ENCODE measurements at places on chromosomes 3 and 15. TPM values are rescaled to one million over a fixed set of nuclear protein-coding genes. Genes with fewer than 3 reads are reported as not detected.

- no peak for DNase-seq
Observed at GRCh38 chr3:40754994-40755393, 230.2 kb downstream of the ZNF621 start.

DNA sequence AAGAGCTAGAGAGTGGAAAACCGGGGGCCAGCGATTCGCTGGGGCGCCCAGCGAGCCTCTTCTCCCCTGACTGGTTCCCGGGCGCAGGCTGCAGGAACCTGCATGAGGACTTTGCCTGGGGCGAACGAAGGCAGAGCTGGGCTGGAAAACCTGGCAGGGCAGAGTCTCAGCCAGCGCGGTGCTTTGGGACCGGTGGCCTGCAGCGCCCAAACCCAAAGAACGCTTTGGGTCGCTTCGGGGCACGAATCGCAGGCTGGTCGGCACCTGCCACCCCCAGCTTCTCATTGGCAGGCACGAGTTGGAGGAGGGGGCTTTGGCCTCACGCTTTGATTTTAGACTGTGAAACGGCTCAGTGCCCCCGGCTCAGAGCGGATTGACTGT, 3.0 kb downstream of the ONECUT1 start:
- DNase-seq = no peak

- no peak for DNase-seq
Observed at GRCh38 chr3:174376346-174376745, 482.8 kb upstream of the NAALADL2 start.

DNA sequence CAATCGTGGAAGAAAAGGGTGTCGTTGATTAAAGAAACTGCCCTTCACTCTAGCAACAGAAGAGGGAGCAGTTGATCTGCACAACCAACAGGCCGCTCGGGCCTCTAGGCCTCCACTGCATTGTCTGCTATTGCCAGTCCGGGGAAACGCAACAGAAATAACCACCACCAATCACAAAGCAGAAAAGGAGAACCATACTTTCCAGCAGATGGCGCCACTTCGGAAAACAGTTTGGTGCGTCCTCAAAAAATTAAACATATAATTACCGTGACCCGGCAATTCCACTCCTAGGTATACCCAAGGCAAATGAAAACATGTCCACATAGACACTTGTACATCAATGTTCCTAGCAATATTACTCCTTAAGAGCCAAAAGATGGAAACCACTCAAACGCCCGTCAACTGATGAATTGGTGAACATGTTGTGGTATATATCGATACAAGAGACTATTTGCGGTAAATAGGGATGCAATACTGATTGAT, 154.1 kb downstream of the TJP1 start:
- DNase-seq = peak; percentile 89

The KCNAB1 gene
- total RNA-seq = 0.96 TPM

The LIPC gene
- not detected for total RNA-seq

DNA sequence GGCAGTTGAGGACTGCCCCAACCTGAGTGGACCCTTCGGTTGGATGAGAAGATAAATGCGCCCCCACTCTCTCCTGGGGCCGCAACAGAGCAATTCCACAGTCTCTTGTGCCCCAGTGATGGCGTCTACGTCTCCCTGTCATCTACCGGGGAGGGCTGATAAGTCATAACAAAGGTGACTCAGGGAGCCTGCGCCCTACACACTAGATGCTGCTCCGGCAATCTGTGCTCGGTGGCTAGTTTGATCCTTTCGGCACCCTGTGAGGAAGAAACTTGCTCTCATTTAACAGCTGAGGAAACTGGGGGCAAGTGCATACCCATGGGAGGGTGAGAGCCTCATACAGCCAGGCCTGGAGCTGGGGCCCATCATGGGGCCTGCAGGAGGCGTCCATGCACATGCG, 14.1 kb upstream of the SEMA3F start:
- DNase-seq = no peak

DNA sequence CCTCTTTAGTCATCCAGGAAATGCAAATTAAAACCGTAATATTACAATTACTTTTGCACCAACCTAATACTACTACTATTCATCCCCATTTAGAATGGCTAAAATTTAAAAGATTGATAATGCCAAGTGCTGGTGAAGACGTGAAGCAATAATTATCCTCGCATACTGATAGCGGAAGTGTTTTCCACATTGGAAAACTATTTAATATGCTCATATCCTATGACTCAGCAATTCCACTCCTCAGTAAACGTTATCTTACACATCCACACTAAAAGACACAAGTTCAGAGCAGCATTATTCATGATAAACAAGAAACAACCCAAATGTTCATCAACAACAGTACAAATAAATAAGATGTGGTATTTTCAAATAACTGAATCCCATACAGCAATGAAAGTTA, 70.6 kb downstream of the VPS13C start:
- DNase-seq = no peak

The TMF1 gene
- 27.3 TPM for total RNA-seq

The DNAH12 gene
- total RNA-seq = 1.6 TPM

DNA sequence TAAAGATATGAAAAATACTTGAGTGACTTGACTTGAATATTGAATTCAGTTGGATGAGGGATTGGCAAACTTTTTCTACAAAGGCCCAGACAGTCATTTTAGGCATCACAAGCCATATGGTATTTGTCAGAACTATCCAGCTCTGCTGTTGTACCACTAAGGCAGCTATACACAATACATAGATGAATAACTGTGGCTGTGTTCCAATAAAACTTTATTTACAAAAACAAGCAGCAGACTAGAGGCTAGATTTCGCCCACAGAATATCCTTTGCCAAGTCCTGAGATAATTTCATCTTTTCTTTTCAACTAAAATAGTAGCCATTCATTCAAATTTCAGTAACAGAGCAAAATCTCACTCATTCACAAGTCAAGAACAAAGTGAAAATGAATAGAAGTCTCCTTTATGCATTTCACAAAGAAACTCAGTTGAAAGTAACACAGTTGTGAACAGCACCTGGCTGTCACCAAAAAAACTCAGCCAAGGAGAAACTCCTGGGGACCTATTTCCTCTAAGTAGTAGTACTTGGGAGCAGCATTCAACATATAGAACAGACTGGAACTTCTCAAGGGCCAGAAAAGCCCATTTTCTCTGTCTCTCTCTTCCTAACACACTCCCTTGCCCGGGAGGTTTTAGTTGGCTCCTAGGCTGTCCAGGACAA, 56.3 kb downstream of the OSBPL10 start:
- no peak for DNase-seq

DNA sequence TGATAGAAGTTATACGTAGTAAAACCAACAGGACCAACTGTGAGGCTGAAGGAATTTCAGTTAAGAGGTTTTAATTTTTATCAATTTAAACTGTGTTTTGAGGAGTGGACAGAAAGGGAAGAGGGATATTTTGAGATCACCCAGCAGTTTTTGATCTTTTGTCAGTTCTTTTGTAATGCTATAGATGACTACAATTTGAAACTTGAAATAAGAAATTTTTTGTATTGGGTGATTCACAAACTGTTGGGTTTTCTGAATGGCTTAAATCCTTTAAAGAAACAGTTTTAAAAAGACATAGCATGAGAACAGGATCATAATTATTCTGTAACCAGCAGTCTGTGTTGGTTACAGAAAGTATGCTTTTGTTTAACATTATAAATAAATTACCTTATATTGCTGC, 67.4 kb downstream of the TCF12 start:
- no peak for DNase-seq

The TRIM71 gene
- not detected for total RNA-seq

DNA sequence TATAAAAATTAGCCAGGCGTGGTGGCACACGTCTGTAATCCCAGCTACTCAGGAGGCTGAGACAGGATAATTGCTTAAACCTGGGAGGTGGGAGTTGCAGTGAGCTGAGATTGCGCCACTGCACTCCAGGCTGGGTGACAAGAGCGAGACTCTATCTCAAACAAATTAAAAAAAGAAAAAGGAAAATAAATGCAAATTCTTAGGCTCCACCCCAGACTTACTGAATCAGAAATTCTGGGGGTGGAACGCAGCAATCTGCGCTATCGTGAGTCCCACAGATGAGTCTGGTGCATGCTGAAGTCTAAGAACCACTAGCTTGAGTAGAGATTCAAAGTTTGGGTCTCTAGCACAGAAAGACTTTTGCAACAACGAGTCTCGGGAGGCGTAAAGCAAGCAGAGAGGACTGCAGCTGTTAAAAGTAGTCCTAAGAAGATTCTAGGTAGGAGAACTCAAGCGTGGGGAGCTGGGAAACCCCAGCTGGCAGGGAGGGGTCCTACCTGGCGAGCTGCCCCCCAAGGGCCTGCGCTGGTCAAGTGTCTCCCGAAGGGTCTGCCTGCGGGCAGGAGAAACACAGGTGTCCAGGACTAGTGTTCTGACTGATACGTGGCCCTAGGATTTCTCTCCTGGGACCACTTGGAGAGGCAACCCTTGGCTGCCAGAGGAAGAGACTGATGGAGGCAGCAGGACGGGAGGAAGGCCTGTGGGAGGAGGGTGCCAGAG, 21.9 kb downstream of the CEP19 start:
- no peak for DNase-seq

GRCh38 chr3:54917174-54917573, 10.7 kb downstream of the LRTM1 start:
- DNase-seq = peak; percentile 77

DNA sequence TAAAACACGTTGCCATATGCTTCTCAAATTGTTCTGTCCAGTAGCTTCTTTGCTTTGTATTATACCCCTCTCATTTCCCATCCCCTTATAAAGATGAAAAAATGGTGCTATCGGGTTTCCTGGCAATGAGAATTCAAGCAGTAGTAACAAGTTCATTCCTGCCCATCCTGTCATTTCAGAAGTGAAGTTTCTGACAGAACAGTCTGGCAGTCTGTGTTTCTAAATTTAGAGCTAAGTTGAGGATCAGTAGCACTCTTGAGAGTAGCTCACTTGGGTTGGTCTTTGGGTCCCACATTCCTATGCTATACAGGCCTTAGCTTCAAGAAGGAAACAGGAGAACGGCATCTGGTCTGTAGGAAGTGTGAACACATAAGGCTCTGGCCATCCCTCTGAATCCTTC, 134.6 kb downstream of the GHSR start:
- DNase-seq = no peak

GRCh38 chr3:55797084-55797483, 310.0 kb upstream of the WNT5A start:
- DNase-seq = no peak

DNA sequence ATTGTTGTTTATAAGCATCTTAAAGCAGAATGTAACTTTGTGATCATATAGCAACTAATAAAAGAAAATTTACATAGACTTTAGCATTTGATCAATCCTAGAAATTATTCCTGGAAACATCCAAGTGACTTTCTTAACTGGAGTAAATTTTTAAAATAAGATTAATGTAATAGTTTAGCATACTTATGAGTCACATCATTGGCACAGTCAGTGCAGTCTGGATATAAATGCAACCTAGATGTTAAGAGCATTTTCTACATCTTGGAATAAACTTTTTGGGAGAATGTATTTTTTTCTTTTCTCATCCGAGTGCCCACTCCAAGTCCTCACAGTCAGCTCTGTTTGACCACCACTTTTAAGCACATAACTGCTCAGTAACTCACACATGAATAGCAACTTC, 324.6 kb upstream of the PLSCR5 start:
- DNase-seq = no peak

All from RPMI7951 (cell line).